ENCODE measurements at places on chromosomes 6 and 20.

DNA sequence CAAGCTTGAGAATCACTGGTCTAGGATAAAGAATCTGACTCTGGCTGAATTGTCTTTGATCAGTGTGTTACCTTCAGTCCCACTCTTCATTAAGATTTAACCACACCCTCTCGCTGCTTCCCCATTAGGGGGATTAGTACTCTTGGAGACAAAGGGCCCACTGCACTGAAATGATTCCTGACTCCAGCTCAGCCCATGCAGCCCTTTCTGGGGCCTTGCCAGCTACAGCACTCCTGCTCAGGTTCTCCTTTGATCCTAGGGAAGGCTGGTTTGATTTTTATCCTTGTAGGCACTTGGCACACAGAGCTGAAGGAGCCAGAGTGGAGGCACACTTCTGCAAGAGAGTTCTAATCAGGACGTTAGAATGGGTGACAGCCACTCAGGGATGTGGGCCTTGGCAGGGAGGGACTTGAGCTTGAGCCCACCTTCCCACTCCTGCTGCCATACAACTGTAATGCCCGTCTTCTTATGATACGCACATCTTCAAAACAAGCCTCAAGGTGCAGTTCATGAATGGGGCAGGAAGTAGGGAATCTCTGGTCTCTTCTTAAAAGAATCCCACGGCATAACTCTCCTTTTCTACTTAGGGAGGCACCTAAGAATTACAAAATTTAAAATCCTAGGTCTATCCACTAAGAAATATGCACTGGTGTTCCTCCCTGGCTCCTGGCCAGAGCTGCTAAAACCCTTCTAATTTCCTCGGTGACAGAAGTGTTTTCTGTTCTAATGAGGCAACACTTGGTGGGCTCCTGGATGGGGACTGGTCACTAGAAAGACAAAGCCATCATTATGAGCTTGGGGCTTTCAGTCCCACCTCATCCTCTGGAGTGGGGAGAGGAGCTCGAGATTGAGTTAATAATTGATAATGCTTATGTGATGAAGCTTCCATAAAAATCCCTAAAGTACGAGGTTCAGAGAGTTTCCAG lies 1.5 kb upstream of the SLA2 start:
- DNase-seq = no peak

DNA sequence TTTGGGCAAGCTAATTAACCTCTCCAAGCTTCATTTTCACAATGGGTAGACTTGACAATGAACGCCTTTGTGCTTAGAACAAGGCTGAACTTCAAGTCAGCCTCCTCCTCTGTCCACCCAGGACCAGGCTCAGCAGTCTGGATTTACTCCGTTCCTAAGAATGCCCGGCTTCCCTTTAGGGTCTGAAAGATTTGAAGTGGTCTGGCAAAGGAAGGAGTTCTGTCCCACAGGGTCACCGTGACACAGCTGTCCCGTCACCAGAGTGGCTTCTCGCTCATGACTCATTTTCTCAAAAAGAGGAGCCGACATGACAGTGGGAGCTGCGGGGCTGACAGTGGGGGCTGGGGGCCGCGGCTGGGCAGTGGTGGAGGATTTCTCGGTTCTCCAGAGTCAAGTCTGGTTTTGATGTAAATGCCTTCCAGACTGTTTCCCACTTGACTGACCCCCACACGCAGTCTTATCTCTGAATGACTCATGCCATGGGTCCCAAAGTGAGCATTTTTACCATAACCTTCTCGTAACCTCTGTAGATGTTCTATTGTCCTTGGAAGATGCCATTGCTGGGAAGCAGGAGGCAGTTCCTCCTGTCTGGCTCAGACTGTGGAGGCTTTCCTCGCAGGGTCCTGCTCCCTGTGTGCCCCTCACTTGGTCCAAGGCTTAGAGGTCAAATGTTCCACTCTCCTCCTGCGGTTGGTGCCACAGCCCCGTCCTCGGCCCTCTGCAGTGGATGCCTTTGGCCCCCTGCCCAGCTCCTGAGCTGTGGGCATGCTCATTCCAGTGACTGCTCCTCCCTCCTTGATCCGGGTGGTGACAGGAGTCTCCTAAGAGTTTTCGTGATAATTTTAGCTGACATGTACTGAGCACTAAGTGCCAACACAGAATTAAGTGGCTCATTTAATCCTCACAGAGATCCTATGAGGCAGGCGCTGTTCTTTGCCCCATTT lies 253.1 kb downstream of the FNDC1 start:
- no peak for DNase-seq

DNA sequence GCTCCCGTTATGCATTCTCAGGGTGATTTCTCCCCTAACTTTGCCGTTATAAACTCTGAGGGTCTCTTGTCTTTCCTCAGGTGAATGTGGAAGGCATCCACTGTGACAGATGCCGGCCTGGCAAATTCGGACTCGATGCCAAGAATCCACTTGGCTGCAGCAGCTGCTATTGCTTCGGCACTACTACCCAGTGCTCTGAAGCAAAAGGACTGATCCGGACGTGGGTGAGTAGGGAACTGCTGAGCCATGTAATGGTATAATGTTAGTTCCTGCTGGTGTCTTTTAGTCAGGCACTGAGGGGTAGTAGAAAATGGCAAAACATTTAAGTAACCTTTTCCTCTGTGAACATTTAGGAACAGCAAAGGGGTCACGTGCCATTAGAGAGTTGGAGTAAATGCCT lies 395.4 kb downstream of the ARHGAP18 start:
- DNase-seq = no peak

GRCh38 chr6:121760745-121761144 lies 325.3 kb downstream of the GJA1 start:
- DNase-seq = no peak

DNA sequence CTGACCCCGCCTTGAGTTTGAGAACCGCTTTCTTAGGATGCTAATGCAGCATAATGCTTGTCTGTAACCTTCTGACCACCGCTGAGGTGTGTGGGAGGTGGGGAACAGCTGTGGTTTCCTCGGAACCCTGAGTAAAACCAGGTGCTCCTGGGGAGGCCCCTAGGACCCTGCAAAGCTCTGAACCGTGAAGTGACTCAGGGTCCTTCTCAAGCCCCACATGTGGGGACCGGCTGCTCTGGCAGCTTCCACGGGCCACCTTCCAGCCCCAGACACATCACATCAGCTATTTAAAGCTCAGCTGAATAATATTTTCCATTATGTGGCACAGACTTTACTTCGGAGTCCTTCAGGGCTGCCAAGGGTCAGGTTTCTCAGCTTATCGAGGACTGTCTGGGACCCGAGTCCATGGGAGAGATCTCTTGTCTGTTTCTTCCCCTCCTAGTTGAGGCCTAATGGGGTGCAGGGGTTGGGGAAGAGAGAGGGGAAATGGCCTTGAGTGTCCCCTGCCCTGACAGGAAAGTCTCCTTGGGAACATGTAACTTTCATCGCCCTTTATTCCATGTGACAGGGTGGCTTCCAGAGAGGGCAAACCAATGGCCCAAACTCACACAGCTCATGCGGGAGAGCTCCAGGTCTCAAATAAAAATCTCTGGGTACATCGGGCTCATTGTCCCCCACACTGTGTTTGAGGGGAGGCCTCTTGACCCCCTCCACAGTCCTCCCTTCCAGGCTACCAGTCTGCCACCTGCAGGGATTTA lies 186.1 kb upstream of the SLC24A3 start:
- peak; percentile 52 for DNase-seq

DNA sequence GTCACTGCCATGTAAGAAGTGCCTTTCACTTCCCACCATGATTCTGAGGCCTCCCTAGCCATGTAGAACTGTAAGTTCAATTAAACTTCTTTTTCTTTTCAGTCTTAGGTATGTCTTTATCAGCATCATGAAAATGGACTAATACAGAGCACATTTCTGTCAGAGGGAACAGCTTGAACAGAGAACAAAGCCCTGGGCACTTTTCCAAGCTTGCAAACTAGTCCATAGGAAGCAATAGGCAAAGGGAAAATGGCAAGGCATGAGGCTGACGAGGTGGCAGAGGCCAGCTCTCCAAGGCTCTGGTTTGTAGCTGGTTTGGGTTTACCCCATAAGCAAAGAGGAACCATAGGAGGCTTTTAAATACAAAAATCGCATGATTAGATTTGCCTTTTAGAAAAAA lies 185.1 kb upstream of the HDDC2 start:
- DNase-seq = no peak

Data from GM20000 (cell line).